ENCODE measurements at places on chromosomes 6 and 20.

DNA sequence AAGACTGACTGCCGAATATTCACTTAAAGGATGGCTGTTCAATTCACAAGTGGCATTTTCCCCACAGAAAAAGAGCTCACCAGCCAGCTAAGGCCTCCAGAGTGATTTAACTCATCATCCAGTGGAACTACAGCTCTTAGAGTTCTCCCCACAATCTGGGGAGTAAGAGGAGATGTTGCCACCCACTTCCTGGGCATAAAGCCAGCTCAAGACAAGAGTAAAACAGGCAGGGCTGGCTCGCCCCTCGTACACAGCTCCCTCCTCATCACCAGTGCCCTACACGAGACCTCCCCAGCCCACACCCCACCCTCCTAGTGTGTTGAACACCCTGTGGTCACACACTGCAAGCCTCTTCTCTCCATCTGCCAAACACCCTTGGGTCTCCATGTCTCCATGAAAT is 47.2 kb upstream of the IPCEF1 start:
- no peak for DNase-seq

GRCh38 chr6:139338795-139339194 is 35.7 kb downstream of the CITED2 start:
- DNase-seq: no peak

- DNase-seq: no peak
Measured at GRCh38 chr6:45616209-45616608, 238.5 kb upstream of the SUPT3H start.

- DNase-seq: no peak
Measured at GRCh38 chr6:150144294-150144868, 1.5 kb downstream of the PPP1R14C start.

GRCh38 chr6:104087765-104088164 is 772.0 kb downstream of the HACE1 start:
- no peak for DNase-seq

GRCh38 chr6:168370310-168370991 is 50.9 kb upstream of the DACT2 start:
- peak; percentile 61 for DNase-seq

DNA sequence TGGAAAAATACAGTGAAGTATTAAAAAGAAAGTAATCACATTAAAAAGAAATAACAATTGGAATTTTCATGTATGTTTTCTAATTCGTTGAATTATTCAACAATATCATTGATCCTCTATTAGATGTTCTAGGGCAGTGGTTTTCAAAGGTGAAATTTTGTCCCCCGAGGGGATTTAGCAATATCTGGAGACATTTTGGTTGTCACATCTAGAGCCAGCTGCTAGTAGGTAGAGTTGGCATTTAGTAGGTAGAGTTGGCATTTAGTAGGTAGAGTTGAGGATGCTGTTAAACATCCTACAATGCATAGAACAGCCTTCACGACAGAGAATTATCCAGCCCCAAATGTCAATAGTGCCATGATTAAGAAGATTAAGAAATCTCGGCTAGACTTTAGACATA is 173.7 kb downstream of the BCAS1 start:
- no peak for DNase-seq

DNA sequence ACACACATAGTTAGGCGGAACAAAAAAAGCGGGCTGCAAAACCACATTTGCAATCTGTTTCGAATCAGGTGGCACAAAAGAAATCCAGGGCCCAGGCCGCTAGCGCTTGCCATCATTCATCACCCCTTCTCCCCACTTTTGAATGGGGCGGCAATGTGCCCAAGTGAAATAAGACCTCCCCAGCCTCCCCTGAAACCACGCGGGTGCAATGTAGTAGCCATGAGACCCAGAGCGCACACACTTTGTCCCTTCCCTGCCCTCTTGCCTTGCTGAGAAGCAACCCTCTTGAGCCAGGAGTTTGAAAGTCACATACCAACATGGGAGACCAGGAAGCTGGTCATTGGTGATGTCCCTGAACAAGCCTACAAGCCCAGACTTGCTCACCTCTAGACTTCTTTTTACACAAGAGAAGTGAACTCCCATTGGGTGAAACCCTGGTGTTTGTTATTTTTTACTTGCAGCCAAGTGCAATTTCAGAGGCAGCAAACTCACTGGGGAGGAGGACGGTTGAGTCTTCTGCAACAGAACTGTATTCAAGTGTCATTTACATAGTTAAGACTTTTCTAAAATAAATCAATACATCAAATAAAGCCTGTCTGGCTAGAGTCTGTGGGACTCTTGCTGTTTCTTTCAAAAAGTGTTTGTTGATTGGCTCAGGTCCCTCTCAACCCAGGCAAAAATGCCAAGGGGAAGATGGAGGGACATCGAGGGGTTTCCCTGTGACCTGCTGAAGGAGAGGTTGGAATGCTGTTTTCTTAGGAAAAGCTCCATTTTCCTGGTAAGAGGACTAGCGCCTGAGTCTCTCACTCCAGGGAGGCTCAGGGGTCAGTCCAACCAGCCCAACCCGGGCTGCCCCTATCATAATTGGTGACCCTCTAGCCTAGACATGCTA is 138.1 kb upstream of the PTPN1 start:
- no peak for DNase-seq

GRCh38 chr6:12245763-12246718 is 44.1 kb upstream of the EDN1 start:
- DNase-seq: no peak

DNA sequence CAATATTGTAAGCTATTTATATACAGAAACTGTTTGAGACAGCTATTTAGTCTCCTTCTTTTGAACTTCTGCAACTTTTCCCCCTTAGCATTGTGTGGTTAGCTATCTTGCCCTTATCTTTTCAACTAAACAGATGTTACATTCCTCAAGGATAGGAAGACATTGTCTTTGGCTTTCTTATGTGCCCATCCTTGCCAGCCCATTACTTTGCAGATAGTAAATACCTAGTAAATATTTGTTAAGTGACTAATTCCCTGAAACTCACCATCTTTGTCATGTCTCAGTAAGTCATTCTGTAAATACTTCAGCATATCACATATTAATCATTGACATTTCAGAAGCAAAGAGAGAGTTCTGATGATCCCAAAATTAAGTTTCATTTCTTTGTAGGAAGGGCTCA is 69.1 kb upstream of the FLRT3 start:
- DNase-seq: no peak

- no peak for DNase-seq
Measured at GRCh38 chr20:34526466-34526865, 10.2 kb downstream of the DYNLRB1 start.

DNA sequence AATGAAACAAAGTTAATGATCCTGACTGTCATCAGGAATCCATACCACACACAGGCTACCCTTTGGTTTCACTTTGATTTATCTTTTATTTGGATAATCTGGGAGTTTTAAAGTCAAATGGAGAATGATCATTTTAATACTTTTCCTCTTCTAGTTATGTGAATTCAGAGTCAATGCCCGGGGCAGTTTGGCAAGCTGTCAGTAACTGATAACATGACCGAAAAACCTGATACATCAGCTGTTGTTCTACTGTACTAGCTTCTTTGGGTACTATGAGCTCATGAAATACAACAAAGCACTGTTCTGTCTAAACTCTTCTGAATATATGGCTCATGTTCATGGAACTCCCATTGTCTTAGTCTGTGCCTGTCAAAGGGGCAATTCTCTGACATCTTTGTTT is 30.2 kb downstream of the KLHL31 start:
- no peak for DNase-seq

DNA sequence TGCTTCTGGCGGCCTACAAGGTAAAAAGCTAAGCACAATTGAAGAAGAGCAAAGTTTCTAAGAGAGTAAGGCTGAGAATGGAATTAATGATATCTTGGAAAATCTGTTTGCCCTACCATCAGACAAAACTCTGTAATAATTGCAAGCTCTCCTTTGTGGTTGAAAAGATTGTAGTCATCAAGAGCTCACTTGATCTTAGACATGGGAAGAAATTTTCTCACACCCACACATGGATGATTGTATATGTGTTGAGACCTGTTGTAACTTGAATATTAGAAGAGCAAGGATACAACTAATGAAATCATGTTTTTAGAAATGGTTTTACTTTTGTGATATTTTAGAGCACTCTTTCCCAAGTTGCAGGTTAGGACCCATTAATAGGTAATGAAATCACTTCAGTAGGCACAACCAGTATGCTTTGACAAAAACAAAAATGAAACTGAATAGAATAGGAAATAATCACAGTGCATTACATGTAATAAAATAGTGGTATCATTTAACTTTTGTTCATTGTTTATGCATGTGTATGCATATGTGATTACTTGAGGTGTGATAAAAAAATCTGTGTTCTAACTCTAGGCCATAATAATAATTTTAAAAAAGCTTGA is 14.0 kb downstream of the DCBLD1 start:
- DNase-seq: no peak

DNA sequence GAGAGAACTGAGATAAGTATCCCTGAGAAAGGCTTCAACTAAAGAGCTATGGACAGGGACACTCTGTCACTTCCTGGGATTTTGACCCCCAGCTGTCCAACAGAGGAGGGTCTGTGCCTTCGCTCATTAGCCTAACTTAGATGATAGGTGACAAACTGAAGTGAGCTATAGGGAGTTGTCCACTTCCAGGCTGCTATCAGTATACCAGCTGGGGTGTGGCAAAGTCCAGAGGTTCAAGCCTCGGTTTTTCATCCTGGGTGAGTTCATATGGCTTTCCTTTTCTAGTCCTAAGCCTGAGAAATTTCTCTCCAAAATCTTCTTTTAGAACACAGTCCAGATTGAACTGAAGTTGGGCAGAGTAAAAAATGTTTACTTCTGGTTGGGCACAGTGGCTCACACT is 5.9 kb upstream of the PAQR8 start:
- no peak for DNase-seq

DNA sequence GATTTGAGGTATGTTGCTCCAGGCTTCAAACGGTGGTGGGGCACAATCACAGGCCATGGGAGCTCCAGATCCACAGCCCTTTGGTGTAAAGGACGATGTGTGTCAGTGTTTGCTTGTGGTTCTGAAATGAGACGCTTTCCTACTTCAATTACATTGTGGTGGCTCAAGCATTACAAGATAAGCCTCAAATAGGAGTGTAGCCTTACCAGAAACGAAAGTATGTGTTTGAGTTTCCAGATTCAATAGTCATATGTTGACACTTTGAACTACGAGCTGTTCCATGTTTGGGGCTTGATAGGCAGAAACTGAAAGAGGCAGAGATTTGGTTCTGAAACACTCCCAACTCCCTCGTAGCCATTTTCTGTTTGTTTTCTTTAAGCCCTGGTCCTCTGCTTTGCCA is 187.1 kb downstream of the MYLK4 start:
- no peak for DNase-seq

DNA sequence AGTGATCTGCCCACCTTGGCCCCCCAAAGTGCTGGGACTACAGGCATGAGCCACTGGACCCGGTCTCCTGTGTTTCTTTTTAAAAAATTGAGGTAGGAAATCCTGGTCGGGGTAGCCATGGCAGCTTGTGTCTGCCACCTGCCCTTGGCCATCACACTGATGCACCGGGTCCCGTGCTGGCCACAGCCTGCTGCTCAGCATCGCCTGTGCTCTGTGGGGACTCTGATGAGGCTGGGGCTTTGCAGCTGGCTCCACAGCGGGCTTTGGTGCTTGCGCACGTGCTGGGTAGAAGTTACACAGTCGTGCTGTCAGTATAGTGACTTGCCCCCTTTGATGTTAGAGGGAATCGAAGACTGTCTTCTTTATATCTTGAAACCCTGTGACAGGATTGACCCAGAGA is 66.7 kb downstream of the SMAP1 start:
- no peak for DNase-seq

- DNase-seq: no peak
Measured at GRCh38 chr6:168706471-168707177, 265.6 kb downstream of the SMOC2 start.

DNA sequence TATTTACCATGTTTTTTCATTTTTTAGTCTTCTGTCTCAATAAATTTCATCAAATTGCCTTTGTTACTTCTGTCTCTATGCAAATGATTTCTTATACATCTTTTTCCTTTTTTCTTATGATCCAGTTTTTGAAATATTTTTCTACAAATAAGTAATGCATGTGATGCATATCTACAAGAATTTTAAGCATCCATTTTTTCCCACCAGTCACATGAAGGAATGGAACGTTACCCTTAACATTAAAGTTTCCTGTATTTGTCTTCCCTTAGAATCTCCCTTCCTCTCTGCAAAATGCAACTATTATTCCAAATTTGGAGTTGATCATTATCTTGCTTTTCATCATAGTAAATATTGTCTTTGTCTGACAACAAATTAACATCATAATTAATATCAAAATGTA is 35.5 kb downstream of the PSMB9 start:
- no peak for DNase-seq

- DNase-seq: no peak
Measured at GRCh38 chr20:2524709-2525506, 11.5 kb upstream of the TMC2 start.
